ENCODE measurements at places on chromosomes 5 and 9.

GRCh38 chr9:133119103-133119845, 1.8 kb downstream of the RALGDS start:
- DNase-seq = peak; percentile 27

- DNase-seq = no peak
These were observed 291.6 kb upstream of the C9orf72 start for GRCh38 chr9:27864644-27865438.

GRCh38 chr9:69865986-69866385, 45.4 kb downstream of the CFAP95 start:
- DNase-seq = no peak

DNA sequence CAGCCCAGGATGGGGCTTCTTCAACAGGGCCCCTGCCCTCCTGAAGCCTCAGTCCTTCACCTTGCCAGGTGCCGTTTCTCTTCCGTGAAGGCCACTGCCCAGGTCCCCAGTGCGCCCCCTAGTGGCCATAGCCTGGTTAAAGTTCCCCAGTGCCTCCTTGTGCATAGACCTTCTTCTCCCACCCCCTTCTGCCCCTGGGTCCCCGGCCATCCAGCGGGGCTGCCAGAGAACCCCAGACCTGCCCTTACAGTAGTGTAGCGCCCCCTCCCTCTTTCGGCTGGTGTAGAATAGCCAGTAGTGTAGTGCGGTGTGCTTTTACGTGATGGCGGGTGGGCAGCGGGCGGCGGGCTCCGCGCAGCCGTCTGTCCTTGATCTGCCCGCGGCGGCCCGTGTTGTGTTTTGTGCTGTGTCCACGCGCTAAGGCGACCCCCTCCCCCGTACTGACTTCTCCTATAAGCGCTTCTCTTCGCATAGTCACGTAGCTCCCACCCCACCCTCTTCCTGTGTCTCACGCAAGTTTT, 23.6 kb downstream of the PCDHGC5 start:
- peak; percentile 51 for DNase-seq

DNA sequence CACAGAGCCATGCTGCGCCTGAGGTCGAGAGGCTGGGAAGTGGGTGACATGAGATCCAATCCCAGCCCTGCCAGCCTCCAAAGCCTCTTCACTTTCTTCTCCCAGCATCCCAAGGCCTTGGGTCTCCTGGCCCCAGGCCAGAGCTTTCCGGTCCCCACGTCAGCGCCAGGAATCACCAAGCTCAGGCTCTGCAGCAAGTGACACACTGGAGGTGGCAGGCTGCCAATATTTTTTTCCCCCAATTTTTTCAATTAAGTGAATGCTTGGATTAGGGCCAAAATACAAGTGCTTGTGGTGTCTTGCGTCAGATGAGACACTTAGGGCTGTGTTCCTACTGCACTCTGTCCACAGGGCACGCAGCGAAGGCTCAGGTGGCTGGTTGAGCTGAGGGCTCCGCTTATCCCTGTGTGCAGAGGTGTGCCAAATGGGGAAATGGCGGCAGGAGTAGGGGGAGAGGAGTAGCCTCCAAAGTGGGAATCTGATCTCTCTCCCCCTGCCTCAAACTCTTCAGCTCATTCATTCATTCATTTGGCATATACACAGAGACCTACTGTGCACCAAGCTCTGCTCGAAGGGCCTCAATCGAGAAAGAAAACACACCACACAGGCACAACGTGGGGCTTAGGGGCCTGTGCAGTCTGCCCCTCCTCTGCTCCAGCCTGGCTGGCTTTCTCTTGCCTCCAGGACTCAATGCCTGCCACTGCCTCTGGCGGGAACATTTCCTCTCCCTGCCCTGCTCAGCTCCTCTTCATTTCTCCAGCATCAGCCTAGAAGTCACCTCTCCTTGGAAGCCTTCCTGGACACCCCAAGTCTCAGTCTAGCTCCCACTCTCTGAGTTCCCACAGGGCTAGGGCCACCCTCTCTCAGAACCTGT, 16.6 kb downstream of the SH3PXD2B start:
- peak; percentile 70 for DNase-seq

DNA sequence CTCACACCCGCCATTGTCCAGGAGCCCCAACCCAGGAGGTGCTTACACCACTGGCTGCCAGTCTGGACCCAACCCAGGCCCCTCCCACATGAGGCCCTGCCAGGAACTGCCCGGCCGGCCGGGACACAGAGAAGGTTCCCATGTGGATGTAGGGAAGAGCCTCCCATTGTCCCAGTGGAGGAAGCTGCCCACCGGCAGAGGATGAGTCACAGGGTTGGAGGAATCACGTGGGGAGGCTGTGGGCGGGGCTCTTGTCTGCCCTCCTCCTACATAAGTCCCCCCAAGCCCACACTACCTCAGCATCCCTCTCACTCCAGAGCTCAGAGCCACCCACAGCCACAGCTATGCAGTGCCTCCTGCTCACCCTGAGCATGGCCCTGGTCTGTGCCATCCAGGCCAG, 26.1 kb downstream of the PAEP start:
- DNase-seq = no peak

- no peak for DNase-seq
These were observed 318.5 kb downstream of the TRPM3 start for GRCh38 chr9:70802758-70803436.

DNA sequence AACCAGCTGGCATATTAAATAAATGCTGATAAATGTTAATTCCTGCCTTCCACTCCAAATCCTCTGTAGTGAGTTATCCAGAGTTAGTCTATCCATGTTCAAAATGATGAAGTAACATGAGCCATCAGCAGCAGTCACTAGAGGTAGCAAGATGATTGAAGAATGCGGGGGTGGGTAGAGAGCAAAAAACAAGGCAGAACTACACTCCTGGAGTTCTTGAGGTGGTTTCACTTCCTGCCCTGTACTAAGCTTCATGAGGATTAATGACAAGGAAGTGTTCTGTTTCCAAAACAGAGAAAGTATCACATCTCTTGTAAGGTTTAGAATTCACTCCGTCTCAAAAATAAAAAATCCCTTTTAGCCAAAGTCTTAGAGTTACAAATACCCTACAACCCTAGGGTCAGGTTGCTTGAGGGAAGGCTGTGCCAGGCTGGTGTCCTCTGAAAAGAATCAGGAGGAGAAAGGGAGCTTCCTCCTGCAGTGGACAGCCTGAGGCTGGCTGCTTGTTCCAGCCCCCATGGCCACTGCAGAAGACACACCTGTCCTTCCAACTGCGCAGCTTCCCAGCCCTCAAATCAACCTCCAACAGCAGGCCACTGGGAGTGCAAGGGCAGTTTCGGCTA, 180.2 kb downstream of the DENND1A start:
- DNase-seq = no peak

DNA sequence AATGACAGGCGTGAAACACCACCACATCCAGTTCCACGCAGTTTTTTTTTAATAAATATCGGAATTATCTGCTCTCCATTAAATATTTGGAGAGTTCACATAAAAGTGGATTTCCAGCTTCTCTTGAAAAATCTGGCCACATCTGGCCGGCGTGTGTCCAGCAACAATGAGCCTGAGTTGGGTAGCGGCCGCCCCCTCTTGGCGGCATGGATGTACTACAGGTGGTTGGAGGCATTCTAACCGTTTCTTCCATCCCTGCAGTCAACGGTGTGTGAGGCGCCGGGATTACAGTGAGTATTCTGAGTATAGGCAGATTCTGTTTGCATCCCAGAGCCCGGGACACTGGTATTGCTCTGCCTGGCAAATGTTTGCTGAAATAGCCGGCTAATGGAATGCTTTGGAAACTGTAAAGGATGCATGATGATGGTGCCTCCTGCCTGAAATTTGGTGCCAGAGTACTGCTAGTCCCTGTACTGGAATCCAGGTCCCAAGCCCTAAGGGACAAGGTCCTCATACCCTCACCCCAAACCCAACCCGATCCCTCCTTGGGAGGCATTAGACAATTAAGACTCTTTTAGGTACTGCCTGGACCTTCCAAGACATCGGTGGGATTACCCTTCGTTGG, 13.6 kb upstream of the GM2A start:
- peak; percentile 69 for DNase-seq

GRCh38 chr9:5554254-5554653, 43.9 kb downstream of the PDCD1LG2 start:
- no peak for DNase-seq

GRCh38 chr9:100880284-100880683, 148.2 kb upstream of the PLPPR1 start:
- no peak for DNase-seq

- DNase-seq = peak; percentile 21
These were observed 175.1 kb upstream of the MAP1B start for GRCh38 chr5:71932131-71932654.

Data from fibroblast of gingiva (primary cell).